ENCODE measurements at places on chromosomes 1 and 21. TPM values are rescaled to one million over a fixed set of nuclear protein-coding genes. Genes with fewer than 3 reads are reported as not detected.

GRCh38 chr1:85746777-85747176, 38.5 kb upstream of the ZNHIT6 start:
- no peak for DNase-seq

Gene TDRD10
- not detected for polyA plus RNA-seq

DNA sequence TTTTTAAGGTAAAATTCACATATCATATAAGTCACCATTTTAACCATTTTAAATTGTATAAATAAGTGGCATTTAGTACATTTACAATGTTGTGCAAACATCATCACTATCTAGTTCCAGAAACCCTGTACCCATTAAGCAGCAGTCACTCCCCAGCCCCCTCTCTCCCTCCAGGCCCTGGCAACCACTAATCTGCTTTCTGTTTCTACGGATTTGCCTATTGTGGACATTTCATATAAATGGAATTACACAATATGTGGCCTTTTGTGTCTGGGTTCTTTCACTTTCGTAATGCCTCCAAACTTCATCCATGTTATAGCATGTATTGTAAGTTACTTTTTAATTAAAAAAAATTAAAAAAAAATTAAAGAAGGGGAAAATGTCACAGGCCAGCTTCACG, 58.0 kb upstream of the RAB3GAP2 start:
- peak; percentile 8 for DNase-seq

DNA sequence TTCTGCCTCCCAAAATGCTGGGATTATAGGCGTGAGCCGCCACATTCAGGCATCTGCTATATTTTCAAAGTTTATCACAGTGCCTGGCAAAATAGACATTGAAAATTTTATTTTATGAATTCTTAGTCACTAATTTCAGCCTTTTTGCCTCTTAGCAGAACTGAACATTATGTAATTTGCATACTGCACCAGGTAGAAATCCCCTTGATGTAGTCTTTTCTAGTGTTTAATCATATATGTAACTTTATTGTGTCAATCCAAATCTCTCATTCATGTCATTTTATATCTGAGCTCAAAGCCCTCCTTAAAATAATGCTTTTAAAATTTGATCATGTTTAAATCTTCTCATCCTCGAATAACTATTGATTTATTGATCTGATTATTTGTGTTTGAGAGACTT, 19.2 kb downstream of the WDTC1 start:
- DNase-seq: no peak

GRCh38 chr21:41466024-41466820, 40.2 kb downstream of the MX1 start:
- DNase-seq: no peak

- DNase-seq: no peak
Observed at GRCh38 chr1:184462155-184462554, 75.3 kb downstream of the C1orf21 start.

GRCh38 chr1:17485281-17485680, 45.8 kb upstream of the RCC2 start:
- no peak for DNase-seq

DNA sequence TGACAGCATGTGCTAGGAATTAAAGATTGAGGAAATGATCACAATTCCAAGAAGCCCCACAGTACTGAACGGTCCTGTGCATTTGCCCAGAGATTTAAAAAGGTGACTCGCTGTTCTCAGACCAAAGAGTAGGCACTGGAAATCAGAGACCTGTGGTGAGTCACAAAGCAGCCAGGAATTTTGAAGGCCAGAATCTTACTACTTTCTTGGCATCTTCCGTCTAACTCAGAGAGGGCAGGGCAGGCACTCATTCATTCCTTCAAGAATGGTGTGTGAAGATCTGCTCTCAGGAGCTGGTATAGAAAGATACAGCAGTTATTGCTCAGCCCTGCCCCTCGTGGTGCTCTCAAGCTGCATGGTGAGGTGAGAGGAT, 57.9 kb downstream of the BRINP2 start:
- no peak for DNase-seq

GRCh38 chr1:187641907-187642306, 813.2 kb downstream of the PLA2G4A start:
- DNase-seq: peak; percentile 11

DNA sequence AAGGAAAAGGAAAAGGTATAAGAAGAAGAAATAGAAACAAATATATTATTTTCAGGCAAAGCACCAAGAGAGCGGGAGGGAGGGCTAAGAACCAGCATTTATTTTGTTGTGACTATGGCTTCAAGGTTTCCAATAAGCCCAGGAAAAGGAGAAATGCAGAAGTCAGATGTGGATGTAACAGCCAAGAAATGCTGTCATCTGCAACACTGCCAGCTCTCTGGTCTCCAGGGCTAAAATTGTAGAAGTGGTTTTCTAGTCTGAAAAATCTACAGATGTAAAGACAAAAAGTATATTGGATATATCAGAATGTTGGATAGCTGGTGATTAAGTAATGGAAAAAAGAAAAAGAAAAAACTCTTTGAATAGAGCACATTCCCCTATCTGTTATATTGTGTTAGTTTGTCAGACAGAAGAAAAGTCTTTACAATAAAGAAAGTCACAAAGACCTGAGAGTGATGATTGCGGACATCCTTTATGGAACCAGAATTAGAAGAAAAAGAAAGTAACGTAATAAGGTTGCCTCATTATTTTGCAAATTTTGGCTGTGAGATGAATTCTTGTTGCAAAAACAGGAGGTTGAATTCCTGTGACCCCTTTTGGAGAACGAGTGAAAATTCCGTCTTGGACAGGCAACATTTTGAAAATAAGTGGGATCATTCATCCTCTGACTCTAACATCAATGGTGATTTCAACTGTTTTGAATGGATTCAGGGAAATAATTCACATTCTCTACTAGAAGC, 938.1 kb downstream of the TTLL7 start:
- no peak for DNase-seq

DNA sequence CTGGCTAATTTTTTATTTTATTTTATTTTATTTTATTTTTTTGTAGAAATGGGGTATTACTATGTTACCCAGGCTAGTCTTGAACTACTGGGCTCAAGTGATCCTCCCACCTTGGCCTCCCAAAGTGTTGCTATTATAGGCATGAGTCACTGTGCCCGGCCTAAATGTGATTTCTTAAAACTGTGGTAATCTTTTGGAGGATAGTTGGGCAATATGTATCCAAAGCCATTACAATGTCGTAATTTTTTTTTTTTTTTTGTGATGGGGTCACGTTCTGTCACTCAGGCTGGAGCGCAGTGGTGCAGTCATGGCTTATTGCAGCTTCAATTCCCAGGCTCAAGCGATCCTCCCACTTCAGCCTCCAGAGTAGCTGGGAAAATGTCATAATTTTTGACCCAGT, 14.2 kb downstream of the ETV3L start:
- no peak for DNase-seq

Gene MRTO4
- polyA plus RNA-seq: 28.7 TPM

DNA sequence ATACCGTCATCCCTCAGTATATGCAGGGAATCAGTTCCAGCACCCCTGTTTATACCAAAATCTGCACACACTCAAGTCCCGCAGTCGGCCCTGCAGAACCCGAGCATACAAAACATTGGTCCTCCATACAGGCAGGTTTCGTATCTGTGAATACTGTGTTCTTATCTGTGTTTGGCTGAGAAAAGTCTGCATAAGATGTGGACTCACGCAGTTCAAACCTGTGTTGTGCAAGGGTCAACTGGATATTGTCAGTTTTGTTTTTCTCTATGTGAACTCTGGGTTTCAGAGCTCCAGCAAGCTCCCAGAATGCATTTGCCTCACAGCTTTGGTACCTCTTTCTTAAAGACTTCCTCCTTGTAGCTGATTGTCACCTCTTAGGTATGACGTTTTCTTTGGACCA, 100.6 kb downstream of the NR5A2 start:
- peak; percentile 26 for DNase-seq

Gene AJAP1
- 0.64 TPM for polyA plus RNA-seq

GRCh38 chr1:2018217-2019171, 651 bp upstream of the GABRD start:
- no peak for DNase-seq

DNA sequence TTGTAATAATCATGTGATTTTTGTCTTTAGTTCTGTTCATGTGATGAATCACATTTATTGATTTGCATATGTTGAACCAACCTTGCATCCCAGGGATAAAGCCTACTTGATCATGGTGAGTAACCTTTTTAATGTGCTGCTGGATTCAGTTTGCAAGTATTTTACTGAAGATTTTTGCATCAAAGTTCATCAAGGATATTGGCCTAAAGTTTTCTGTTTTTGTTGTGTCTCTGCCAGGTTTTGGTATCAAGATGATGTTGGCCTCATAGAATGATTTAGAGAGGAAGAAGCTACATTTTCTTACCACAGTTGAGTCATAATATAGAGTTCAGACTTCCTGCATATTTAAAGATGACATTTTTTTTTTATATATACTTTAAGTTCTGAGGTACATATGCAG, 455.9 kb downstream of the PLPP3 start:
- no peak for DNase-seq

Gene OLFML3
- 494 TPM for polyA plus RNA-seq

- DNase-seq: no peak
Observed at GRCh38 chr1:21097729-21098128, 79.0 kb downstream of the EIF4G3 start.

DNA sequence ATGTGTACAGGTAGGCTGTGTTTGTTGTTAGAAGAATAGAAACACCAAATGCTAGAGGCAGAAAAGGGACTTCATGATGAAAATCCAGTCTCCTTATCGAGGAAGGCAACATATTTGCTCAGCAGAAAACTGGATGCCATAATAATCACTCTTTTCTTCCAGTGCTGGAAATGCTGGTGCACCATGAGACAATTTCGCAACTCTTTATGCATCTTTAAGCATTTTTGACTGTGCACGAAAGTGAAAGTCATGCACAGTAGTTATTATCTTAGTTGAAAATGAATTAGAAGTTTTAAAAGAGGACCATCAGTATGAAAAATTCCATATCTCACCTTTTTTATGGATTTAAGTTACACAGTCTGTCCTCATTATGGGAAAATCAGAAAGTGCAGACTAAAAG, 29.1 kb downstream of the SMYD2 start:
- no peak for DNase-seq

DNA sequence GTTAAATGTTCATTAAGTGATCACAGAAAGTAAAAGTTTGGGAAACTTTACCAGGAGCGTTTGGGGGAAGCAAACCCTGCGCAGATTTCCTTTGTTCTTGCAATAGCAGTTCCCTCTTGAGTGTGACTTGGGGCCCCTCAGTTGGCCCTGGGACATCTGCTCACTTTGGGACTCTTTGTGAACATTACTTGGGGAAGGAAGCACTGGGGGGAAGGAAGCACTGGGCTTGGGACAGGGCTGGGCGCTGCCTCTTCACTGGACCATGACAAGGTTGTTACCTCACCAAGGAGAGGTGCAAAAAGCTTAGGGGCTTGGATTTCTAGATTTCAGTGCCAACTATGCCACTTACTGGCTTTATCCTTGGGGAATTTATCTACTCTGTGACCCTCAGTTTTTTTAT, 63.5 kb downstream of the ETS2 start:
- no peak for DNase-seq

Gene AKNAD1
- polyA plus RNA-seq: not detected

DNA sequence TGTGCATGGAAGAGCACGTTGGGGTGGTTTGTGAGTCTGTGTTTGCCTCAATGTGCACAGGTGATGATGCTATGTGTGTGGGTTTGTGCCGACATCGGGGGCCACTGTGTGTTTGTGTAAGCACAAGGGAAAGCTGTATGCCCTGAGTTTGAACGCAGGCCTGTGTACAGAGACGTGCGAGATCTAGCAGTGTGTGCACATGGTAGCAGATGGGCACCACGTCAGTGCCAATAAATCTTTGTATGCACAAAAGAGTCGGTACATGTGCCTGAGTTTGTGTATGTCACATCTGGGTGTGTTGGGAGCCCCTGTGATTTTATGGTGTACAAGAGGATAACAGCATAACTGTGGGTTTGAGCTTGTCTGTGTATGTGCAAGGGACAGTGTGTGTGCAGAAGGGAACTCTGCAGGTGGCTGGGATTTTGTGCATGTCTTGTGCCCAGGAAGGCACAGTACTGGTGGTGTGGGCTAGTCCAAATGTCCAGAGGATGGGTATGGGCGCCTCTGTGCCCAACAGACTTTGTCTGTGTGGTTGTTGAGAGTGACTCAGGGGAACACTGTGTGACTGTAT, 32.0 kb upstream of the WASF2 start:
- no peak for DNase-seq

Gene PTGS2
- polyA plus RNA-seq: 6.2 TPM

- DNase-seq: peak; percentile 26
Observed at GRCh38 chr21:31397515-31397926, 53.5 kb upstream of the TIAM1 start.

DNA sequence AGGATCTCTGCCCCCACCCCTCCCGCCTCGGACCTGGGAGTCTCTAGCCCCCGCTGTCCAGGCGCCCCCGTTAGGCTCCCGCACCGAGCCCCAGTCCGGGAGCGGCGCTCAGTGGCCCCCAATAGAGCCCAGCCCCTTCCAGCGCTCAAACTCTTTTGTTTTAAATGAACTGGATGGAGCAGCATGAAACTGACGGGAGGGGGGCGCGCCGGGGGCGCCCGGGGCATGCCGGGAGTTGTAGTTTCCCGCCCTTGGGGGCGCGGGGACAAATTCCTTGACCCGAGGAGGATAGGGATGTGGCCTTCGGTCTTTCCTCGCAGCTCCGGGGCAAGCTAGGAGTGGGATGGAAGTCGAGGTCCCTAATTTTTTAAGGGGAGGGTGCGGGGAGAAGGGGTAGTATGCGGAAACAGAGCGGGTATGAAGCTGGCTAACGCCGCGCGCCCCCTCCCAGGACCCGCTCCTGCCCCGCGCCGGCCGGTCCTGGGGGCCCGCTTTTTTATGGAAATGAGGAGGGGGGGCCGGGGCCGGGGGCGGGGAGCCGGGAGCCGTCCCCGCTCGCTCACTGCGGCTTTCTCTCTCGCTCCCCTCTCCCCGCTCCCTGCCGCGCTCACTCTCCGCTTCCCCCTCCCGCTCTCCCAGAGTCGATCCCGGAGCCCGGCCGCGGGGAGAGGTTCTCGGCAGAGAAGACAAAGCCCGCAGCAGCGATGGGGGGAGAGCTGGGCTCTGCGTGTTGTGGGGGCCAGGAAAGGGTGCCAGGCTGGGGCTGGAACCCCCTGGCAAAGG, at the start of gene MEX3A:
TSS of gene MEX3A (minus strand) at position 157 of the 783 bp plus-strand sequence. CDS start 467 bp downstream, outside the sequence.
- DNase-seq: peak; percentile 91

Gene CLCA1
- 3.5 TPM for polyA plus RNA-seq

DNA sequence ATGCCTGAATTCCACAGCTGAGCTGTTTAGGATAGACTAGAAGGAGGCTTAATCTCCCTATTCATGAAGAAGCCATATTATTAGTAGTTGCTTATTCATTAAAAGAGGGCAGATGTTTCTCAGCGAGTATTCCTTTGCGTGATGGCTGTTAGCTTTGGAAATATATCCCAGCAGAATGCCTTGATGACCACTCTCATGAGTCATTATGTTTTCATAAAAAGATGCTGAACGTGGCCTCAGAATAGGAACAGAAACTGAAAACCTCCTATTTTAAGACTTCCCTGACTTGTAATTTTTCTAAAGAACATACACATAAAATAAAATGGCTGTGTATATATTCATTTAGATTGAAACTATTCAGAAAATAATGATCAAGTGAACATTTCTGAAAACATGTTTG, 9.6 kb upstream of the PLA2G4A start:
- no peak for DNase-seq

- DNase-seq: no peak
Observed at GRCh38 chr1:243791586-243792267, 58.3 kb downstream of the AKT3 start.

Gene LCE3E
- polyA plus RNA-seq: not detected

Gene OR2AK2
- polyA plus RNA-seq: not detected

Gene IGSF9
- polyA plus RNA-seq: 25.4 TPM

Gene SIPA1L2
- 21.6 TPM for polyA plus RNA-seq

Gene C1QTNF12
- 6.6 TPM for polyA plus RNA-seq

Gene DNALI1
- polyA plus RNA-seq: 38.8 TPM
